ENCODE measurements at places on chromosomes 6 and 20.
A peak's percentile ranks its signal among the peaks of the same experiment; 100 is the strongest.

GRCh38 chr6:82869493-82869892 is 196.1 kb downstream of the UBE3D start:
- DNase-seq: no peak

GRCh38 chr20:10264166-10264558 is 45.5 kb downstream of the SNAP25 start:
- no peak for DNase-seq

- no peak for DNase-seq
These were observed 61.9 kb downstream of the ESR1 start for GRCh38 chr6:151869345-151869744.

GRCh38 chr20:50284811-50285375 is 94.3 kb downstream of the CEBPB start:
- no peak for DNase-seq

GRCh38 chr20:43820731-43821330 is 93.8 kb upstream of the TOX2 start:
- DNase-seq: no peak

DNA sequence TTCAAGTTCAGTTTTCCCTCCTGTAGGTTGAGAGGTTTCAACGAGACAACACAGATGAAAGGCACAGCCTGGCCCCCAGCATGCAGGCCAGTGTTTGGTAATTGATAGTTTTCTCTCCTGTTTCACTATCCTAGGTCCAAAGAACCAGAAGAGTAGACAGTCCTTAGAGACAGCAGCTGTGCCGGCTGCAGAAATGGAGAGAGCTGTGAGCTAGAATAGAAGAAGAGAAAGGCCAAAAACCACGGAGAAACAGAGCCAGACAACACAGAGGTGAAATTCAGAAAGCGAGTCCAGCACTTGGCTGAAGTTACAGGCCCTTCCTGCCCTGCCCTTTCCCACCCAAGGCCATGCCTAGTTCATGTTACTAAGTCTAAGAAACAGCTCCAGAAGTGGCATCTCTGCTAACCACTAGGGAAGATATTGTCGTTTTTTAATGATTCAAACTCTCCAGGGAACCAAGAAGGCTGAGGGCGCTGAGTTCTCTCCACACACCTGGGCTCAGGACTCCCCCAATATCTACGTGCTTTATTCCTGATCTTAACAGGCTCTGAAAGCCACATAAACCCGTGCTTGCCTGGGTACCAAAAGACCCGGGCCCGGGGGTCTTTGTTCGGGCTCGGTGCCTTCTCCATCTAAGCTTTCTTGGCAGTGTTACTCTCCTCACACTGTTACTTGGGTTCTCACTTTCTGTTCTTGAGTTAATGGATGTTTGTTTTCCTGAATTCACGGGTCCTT is 16.5 kb upstream of the RBPJL start:
- no peak for DNase-seq

GRCh38 chr6:3794092-3794491 is 42.6 kb upstream of the PXDC1 start:
- DNase-seq: no peak

DNA sequence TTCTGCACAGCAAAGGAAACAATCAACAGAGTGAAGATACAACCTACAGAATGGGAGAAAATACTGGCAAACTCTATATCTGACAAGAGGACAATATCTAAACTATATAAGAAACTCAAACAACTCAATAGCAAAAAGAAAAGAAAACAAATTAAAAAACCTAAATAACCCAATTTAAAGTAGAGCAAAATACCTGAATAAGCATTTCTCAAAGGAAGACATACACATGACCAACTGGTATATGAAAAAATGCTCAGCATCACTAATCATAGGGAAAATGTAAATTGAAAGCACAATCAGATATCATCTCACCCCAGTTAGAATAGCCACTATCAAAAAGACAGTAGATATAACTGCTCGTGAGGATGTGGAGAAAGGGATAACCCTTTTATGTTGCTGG is 87.8 kb upstream of the FOXA2 start:
- DNase-seq: no peak

DNA sequence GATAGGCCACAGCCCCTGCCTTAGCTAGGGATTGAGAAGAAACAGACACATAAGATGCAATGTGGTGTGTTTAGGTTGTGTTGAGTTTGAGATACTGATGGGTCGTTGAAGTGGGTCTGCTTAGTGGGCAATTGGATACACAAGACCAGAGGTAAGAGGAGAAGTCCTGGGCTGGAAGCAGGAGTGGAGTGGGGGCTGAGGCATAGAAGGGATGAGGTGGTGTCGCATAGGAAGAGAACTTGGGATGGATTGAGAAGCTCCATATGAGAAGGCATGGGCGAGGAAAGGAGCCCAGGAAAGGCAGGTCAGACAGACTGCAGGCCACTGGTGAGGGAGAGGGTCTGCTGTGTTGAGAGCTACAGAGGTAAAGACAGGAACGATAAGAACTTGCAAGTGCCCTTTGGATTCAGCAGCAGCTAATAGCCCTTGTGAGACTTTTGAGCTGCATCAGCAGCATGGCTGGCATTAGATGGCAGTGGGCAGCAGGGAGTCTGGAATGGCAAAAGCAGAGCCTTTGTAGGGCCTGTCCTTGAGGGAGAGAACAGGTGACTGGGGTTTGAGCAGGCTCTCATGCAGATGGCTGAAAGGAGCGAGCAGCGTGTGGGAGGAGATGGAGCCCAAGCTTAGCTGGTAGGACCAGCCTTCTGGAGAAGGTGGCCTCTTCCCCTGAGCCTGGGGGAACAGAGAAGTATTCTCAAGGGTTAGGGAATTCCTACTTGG is 33.2 kb downstream of the PLCG1 start:
- DNase-seq: no peak

DNA sequence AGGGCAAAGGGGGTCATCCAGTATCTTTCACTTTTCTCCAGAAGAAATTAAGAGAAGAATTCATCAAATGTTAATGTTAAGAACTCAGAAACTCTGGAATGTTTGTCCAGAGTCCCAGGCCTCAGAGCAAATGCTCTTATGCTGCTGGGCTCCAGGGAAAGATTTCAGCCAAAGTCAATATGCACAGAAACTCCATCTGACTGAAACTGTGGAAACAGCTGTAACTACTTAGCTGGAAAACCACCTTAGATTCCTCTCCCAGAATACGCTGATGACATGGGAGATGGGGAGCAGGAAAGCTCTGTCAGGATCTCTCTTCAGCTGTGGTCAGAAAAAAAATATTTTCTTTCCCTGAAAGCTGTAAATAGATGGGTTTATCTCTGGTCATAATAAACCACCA is 559.6 kb downstream of the RFPL4B start:
- DNase-seq: no peak

DNA sequence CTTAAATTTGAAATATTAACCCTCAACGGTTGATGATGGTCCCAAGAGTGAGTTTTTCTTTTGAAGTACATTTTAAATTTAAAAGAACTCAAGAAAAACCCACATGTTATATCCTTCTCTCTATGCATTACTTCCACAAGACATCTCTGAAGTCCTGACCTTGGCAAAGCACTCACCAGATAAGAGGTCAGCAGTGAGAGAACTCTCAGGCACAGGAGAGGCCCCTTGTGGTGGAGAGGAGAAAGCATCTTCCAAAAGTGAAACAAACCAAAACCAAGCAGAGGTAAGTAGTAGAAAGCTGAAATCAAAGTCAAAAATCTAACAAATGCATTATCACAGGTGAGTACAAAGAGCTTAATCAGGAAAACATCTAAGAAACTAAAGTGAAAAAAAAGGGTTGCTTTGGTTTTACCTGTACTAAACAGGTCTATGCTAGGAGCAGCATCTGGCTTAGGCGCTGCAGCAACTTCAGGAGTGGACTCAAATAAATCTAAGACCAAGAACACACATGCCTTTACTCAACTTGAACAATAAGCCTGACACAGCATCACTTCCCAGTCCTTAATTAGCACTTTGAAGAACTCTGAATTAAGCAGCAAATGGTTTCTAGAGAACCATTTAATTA is 80.5 kb downstream of the PRSS35 start:
- DNase-seq: no peak

DNA sequence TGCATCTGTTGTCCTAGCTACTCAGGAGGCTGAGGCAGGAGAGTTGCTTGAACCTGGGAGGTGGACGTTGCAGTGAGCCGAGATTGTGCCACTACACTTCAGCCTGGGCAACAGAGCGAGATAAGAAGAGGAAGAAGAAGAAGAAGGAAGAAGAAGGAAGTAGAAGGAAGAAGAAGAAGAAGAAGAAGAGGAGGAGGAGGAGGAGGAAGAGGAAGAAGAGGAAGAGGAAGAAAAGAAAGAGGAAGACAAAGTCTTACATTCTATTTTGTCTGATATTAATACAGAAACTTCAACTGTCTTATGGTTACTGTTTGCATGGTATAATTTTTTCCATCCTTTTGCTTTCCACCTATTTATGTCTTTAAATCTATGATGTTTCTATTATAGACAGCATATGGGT is 7.2 kb upstream of the NELFCD start:
- DNase-seq: no peak

DNA sequence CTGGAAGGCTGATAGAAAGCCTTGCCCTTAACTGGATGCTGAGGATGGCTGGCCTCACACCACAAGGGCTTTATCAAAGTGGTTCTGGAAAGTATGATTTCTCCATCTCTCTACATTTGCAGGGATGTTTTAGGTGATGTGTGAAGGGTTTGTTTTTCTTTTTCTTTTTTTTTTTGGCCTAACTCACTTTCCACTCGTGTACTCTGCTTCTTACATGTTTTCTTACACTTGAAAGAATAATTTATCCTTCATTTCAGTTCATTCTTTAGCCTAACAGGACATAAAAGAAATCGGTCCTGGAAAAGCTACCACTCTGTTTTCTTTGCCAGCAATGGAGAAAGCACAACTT is 41.2 kb downstream of the ISM1 start:
- no peak for DNase-seq

- no peak for DNase-seq
These were observed 39.0 kb downstream of the HLA-A start for GRCh38 chr6:29981211-29981812.

DNA sequence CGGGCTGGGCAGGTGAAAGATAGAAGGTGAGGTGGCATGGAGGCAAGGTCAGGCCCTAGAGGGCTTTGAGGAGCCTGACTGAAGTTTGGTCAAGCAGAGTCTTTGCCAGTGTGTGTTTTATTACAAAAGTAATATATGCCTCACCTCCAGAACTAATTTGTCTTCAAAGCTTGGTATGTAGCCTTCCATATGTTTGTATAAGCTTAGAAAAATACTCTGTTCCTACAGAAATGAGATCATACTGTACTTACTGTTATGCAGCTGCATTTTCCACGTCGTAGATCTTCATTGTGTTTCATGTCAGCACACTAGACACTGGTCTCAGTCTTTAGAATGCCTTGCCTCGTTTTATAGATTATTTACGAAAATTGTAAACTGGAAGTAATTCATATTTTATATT is 61.8 kb downstream of the ANKS1A start:
- DNase-seq: no peak

DNA sequence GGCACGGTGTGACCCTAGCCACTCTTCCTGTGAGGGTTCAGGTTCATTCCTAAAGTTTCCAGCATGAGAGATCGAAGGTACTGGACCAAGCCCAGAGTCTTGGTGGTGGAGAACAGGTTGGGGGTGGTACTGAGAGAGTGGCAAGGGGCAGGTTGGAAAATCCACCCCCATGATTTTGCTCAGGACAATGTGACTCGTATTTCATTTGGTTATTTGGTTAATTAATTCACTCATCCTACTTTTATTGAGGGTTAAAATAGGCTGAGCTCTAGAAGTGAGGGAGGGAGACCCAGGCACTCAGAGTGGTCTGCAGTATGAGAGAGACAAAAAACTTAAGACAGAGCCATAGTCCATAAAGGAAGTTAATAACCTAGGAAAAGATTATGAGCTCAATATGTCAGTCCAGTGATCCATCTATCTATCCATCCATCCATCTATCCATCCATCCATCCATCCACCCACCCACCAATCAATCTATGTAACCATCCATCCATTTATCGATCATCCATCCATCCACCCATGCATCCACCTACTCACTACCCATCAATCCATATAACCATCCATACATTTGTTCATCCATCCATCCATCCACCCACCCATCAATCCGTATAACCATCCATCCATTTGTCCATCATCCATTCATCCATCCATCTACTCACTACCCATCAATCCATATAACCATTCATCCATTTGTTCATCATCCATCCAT is 6.7 kb upstream of the BPIFB6 start:
- DNase-seq: no peak

DNA sequence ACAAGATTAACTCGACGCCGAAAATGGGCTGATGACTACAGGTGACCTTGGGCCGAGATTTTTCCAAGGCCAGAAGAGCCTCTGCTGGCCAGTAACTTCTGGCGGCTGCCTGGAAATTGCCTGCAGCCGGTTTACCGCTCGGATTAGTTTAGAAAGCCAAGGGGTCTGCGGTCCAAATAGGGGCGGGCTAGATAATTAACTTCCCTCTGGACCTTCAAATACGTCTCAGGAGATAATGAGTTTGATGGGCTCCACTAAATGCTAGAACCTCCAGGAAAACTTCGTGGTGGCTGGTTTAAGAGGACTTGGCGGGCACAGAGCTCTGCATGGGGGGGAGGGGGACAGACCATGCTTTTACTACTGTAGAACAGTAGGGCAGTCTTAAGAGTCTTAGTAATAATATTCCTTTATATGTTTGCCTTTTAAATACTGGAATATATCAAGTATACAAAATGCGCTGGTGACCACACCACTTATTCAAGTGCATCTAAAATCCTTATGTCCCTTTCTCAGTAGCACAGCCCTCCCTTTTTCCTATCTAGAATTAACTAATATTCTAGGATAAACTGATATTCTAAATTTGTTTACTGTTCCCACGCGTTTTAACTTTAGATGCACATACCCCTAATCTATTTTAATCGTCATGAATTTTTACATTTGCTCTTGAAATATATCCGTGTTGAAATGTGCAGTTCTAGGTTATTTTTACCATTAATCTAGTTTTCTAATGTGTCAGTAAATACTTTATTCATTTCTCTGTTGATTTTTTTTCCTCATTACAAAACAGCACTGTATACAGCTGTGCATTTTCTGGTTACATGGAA is 107.5 kb upstream of the PRSS16 start:
- DNase-seq: peak; percentile 48

DNA sequence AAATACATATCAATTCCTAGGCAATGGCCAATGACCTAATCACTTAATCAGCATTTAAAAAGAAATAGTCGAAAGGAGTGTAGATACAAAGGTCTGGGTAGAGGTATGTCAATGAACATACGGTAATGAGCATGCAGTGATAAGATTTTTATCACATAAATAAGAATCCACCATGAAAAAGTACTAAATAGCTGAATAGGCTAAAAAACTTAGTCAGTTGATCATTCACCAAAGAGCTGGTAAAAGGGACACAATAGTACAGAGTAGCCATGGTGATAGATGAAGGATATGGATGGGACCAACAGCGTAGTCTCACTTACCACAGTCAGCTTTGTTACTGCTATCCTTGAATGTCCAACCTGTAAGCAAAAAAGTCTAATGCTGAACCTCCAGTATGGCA is 1018.6 kb upstream of the EYS start:
- DNase-seq: no peak

- no peak for DNase-seq
These were observed 73.2 kb upstream of the DUSP22 start for GRCh38 chr6:219019-219570.

DNA sequence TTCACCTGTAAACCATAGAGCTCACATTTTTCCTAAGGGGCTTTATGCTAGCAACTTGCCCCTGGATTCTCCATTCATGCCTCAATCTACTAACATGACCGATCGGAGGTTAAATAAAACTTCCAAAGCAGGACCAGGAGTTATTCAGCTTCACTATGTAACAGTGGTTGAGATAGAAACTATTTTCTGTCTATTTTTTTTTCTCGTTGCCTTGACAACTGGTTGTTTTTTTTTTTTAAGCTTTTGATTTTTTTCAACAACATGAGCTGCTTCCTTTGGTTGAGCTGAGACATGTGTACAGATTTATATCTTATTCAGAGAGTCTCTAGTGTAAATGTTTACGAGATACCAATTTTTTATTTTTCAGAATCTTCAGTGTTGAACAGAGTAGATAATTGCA is 85.7 kb downstream of the SHLD1 start:
- no peak for DNase-seq
